ENCODE measurements at places on chromosomes 4 and X.

DNA sequence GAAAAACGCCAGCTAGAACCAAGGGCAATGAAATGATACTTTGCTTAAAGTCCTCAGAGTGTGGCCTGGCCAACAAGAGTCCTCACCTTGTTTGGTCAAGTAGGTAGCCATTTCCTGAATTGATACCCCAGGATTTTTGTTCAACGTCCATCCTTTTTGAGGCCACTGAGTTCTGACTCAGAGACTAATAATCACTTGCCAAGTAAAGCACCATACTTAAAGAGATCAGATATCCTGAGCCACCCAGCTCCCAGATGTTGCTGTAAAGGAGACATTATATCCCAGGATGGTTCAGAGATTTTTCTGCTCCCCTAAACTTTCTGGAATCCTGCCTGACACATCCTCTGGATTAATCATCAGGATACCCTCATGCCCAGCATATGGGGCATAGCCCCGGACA, 190.9 kb downstream of the RAP1GDS1 start:
- no peak for DNase-seq

GRCh38 chrX:108132876-108133275, 41.3 kb downstream of the ATG4A start:
- DNase-seq = no peak

DNA sequence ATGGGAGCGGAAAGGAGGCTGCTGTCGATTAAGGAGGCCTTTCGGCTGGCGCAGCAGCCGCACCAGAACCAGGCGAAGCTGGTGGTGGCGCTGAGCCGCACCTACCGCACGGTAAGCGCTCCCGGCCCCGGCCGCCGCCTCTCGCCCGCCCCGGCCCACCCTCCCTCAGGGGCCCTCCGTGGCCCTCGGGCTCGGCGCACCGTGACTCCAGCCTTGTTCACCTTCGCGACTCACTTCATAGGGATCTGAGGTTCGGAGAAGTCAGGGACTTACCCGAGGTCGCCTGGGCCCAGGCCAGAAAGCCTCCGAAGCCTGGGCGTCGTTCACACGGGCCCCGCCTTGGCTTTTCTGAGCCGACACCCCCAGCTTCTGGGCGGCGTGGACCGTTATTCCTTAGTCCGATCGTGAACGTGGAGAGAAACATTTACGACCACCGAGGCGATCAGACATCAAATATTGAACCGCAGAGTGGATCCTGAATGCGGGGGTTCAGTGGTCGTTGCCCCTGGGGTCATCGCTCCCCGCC, 362 bp downstream of the NCAPG start:
- DNase-seq = no peak

GRCh38 chr4:88008122-88008742, 797 bp downstream of the PKD2 start:
- no peak for DNase-seq

DNA sequence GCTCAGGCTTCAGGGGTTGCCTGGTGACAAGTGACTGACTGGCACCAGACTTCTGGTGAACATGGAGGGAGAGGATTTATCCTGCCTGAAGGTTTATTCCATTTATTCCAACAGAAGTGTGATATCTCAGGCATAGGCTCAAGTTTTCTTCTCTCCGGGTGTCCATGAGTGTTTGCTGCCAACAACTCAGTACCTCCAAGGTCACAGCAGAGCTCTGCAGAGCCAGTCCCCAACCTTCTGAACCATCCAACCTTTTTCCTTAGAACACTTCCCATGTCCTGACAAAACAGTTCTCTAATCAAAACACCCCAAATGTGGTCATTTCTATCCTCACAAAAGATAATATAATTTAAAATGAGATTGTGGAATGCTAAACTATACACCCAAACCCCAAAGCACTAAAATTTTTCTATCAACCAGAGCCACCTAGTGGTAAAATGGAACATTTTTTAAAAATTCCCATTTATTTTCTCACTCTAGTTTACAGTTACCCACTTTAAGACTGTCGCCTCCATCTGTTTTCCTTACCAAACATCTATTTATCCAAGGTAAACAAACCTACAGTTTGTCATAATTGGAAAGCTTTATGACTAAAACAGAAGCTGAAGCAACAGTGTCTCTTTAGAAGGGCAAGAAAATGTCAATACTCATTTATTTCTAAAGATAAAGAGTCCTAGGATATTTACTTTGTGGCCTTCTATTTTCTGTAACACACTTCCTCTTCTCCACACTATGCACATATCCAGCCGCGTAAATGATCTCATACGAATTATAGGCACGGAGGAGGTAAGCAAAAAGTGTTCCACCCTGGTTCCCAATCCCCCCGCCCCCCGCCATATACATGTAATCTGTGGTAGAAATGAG, 39.5 kb downstream of the TMEM154 start:
- no peak for DNase-seq

DNA sequence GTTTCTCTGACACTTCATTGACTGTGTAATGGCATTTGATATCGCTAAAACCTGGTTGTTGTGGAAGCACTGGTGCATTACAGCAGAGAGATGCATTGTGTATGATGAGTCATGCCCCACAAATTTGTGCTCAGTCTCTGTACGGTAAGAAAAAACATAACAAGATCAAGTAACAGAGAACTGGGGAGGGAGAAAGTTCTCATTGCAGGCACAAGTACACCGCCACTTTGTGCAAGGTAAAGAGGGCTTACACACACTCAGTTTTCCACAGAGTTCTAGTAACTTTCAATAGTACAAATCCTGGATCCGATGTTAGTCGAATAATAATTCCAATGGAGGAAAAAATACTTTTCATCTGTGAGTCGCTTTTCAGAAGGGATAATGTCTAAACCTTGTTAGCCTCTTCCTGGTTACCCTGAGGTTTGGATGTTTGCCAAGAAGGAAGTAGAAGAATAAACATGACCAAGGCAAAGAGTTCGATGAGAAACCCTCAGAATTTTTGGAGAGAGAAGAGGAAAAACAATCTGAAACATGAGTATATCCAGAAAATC, 512.5 kb upstream of the SLIT2 start:
- DNase-seq = peak; percentile 72

DNA sequence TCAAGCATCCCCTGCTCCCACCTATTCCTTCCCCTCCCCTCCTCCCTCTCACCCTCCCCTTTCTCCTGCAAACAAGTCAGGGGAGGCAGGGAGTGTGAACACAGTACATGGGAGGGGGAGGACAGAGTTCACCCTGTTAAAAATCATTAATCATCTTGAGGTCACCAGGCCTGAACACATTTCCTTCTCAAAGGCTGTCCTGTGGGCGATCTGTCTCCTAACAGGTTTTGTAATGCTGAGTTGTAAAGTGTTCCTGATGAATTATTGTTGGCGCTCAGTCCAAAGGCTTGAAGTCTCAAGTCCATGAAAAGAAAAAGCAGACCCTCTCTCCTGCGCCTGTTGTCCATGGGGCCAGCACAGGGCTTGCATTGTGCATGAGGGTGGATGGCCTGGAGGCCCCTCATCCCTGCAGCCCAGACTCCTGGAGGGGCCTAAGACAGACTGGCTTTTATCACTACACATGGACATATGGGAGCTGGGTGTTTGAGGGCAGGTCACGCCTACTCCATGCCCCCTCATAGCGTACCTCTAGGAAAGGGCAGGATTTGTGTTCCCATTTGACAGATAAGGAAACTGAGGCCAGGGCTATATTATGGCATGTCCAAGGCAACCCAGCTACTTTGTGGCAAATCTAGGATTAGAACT, 189.1 kb downstream of the RAB28 start:
- DNase-seq = no peak

- no peak for DNase-seq
Observed at GRCh38 chr4:118987959-118988634, 99.4 kb downstream of the SYNPO2 start.

- DNase-seq = no peak
Observed at GRCh38 chr4:137070614-137071013, 461.7 kb downstream of the PCDH18 start.

DNA sequence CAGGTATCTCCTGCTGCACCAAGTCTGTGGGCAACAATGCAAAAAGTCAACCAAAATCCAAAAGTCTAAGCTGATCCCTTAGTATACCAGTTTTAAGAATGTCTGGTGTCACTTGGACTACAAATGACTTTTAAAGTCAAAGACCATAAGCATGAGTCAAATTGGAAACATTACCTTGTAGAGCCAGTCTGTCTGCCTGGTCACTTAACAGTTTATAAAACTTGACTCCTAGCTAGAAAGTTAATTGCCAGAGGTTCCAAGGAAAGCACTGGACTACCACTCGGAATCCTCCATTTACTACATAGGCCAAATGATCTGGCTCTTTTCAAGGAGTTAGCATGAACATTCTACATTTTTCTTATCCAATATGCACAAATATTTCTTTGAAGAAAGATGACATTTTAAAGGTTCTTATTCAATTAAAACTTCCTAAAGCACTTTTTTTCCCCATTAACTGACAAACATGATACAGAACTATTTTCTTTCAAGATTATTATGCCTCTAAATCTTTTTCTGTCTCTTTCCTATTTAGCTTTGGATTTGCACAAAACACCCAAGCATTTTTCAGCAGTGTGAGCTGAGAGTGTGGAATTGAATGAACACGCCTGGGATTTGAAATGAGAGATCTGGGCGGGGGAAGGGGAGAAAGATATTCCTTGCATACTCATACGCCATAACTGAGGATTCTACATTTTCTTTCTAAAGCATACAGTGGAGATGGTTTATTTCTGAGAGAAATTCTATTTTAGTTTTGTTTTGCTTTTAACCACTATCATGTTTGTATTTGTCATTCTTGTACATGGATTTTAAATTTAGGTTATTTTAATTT, 188.4 kb downstream of the SHROOM3 start:
- DNase-seq = no peak

GRCh38 chr4:113383111-113383785, 333.8 kb downstream of the ANK2 start:
- no peak for DNase-seq

- DNase-seq = no peak
Observed at GRCh38 chrX:68568136-68568535, 69.3 kb downstream of the YIPF6 start.

DNA sequence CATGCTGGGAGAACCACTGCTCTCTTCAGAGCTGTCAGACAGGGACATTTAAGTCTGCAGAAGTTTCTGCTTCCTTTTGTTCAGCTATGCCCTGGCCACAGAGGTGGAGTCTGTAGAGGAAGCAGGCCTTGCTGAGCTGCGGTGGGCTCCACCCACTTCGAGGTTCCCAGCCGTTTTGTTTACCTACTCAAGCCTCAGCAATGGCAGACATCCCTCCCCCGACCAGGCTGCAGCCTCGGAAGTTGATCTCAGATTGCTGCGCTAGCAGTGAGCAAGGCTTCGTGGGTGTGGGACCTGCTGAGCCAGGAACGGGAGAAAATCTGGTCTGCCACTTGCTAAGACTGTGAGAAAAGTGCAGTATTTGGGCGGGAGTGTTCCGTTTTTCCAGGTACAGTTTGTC, 118.9 kb downstream of the SLC10A6 start:
- no peak for DNase-seq

- DNase-seq = no peak
Observed at GRCh38 chr4:121360495-121360894, 20.3 kb downstream of the QRFPR start.

- DNase-seq = no peak
Observed at GRCh38 chr4:37862961-37863360, 27.9 kb upstream of the TBC1D1 start.

DNA sequence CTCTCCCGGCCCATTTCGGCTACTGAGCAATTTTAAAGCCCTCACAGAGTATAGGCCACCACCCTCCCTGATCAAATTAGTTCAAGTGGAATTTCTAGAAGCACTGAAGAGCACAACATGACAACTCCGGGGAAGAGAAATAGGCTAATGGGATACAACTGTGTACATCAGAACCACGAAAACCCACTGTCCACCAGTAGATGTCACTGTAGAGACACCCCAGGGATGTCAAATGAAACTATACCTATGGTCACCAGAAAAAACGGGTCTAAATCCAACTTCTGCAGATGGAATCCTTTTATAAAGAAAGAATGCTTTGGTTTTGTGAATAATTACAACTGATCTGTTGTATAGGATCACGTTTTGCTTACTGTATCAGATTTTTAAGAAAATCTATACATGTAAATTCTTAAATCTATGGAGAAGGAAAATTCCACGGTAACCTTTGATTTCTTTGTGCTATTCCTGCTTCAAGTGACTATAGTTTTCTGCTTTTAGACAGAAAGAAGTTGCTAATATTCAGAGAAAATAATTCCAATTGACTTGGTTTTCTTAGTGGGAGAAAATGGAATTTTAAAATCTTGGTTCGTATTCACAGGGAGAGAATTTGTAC, 29.5 kb upstream of the MAP3K15 start:
- DNase-seq = no peak

DNA sequence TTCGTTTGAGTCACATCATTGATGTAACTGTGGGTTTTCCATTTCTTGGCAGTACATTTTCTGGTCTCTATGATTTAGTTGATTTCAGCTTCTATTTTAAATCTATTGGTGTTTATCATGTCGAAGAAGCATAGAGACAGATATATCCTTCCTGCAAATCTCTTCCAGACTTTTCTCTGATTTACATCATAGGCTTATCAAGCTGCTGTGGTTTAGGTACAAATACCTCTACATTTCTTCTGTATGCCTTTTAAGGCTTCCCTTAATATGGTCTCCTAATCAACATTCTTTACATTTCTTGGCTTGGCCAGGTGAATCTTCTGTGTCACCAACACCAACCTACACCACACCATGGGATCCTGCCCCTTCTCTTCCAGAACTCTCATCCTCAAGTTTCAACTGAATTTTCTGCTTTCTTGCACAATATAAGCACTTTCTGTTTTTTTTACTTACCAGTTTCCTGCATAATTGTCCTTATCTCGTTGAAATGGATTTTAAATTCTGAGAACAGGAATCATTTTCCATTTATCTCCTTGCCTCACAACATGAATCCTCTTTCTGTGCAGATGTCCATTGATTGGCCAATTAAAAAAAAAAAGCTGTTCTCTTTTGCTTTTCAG, 626.9 kb downstream of the ANKRD50 start:
- no peak for DNase-seq

GRCh38 chrX:43666311-43666912, 10.3 kb downstream of the MAOA start:
- no peak for DNase-seq

DNA sequence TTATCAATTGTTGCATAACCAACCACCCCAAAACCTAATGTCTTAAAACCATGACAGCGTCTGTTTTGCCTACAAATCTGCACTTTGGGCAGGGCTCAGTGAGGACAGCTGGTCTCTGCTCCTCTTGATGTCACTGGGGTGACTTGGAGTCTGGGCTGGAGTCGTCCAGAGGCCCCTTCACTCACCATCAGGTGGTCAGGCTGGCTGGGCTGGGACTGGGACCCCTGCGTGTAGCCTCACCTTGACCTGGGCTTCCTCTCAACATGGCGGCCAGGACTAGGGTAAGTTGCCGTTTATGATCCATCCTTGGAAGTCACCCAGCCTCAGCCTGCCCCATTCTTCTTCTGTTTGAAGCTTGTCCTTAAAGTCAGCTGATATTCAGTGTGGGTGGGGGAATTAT, 116.8 kb upstream of the NKX1-1 start:
- DNase-seq = no peak

All from brain pericyte (primary cell).